ENCODE measurements at places on chromosomes 16 and 17.
A peak's percentile ranks its signal among the peaks of the same experiment; 100 is the strongest.

DNA sequence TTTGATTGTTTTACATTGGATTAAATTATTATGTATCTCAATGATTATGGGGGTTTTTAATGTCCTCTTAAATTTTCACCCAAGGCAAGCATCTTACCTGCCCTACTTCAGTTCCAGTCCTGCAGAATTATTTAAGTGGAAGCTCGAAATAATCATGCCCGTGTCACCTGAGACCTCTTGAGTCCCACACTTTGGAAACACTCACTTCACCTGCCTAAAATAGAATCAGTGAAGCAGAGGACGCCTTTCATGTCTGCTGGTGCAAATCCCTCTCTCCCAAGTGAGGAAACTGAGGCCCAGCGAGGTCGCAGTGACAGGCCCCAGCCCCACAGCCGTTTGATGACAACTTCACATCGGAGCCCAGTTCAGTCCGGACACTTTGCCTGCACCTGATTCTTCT is 284.6 kb downstream of the C16orf95 start:
- DNase-seq, result no peak

- DNase-seq, result no peak
Measured at GRCh38 chr17:38476549-38476948, 48.3 kb downstream of the ARHGAP23 start.

DNA sequence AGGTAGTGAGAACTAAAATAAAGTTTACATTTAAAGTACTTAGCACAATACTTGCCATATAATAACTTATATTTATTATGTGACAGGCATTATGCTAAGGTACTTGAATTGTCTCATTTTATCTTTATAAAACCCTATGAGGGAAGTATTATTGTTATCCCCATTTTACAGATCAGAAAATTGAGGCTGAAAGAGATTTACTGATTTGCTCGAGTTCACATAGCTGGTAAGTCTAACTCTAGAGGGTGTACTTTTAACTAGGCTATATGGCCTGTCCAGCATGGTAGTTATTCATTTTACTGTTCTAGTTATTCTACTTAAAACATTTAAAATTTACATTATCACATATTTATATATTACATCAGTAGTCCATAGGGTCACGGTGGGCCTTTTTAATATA is 113.3 kb upstream of the RBL2 start:
- no peak for DNase-seq

DNA sequence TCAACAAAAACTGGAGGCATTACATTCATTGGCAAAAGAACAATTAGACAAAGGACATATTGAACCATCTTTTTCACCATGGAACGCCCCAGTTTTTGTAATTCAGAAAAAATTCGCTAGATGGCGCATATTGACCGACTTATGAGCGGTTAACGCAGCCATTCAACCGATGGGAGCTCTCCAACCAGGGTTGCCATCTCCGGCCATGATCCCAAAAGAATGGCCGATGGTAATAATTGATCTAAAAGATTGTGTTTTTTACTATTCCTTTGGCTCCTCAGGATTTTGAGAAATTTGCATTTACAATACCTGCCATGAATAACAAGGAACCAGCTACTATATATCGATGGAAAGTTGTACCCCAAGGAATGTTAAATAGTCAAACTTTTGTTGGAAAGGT is 21.4 kb downstream of the ALOX15B start:
- DNase-seq, result peak; percentile 53

DNA sequence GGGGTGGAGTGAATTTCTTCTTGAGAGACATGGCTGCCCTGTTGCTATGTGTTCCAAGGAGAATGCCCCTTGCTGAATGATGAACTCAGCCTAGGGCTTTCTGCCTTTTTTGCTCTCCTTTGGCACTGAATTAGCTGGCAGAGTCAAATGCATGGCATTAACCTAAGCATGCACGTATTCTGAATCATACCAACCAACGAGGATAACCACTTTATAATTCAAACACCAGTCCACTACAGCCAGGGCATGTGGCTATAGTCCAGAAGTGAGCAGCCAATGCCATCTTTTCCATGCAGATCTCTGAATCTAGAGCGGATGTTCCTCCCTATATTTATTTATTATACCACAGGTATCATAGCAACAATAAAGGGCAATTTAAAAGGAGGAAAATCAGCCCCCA is 15.7 kb downstream of the TMIGD1 start:
- no peak for DNase-seq

- DNase-seq, result no peak
Measured at GRCh38 chr17:58706351-58707140, 14.1 kb downstream of the RAD51C start.

DNA sequence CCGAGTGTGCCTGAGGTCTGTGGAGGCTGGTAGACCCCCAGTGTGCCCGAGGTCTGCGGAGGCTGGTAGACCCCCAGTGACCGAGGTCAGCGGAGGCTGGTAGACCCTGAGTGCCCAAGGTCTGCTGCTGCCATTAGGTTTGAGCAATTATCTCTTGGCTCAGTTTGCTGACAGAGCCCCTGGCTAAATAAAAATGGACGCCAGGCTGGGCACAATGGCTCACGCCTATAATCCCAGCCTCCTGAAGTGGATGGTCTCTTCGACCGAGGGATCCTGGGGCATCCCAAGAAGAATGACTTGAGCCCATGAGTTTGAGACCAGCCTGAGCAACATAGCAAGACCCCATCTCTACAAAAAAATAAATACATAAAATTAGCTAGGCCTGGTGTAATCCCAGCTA is 98.7 kb upstream of the ZNF469 start:
- DNase-seq, result no peak

GRCh38 chr16:47943235-47943634 is 212.6 kb downstream of the ABCC12 start:
- no peak for DNase-seq

DNA sequence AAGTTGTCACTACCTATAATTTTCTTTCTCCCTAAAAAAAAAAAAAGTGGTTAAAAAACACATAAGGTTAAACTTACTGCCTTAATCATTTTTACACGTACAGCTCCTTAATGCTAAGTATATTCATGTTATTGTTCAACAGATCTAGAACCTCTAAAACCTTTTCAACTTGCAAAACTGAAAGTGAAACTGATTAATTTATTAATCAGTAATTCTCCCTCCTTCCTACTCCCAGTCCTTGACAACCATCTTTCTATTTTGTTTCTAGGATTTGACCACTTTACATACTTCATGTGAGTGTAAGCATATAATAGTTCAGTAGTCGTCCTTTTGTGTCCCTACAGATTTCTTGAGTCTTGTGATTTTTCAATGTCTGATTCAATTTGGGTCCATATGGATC is 251.4 kb upstream of the KIF2B start:
- DNase-seq, result no peak

GRCh38 chr17:6456321-6456720 is 12.1 kb downstream of the PIMREG start:
- DNase-seq, result no peak

GRCh38 chr17:56599088-56599487 is 5.6 kb downstream of the NOG start:
- DNase-seq, result no peak

DNA sequence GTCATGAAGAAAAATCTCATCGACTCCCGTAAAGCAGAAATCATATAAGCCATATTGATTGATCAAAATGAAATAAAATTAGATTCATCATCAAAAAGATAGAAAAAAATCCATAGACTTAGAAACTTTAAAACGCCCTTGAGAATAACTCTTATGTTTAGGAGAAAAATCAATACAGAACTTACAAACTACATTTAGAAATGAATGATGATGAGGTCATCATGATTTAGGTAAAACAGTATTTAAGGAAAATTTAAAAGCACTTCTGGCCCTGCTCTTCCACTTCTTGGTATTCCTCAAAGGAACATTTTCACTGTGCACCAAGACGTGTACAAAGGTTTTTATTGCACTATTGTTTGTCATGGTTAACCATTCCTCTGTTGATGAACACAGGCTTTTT is 173.4 kb upstream of the PSMD7 start:
- DNase-seq, result no peak

GRCh38 chr16:23506606-23506994 is 3.7 kb downstream of the GGA2 start:
- peak; percentile 37 for DNase-seq

- DNase-seq, result no peak
Measured at GRCh38 chr16:2465653-2466415, 5.3 kb upstream of the NTN3 start.
